Iris pigment epithelial cell (primary cell): ENCODE measurements at places on chromosomes 1 and 21.

DNA sequence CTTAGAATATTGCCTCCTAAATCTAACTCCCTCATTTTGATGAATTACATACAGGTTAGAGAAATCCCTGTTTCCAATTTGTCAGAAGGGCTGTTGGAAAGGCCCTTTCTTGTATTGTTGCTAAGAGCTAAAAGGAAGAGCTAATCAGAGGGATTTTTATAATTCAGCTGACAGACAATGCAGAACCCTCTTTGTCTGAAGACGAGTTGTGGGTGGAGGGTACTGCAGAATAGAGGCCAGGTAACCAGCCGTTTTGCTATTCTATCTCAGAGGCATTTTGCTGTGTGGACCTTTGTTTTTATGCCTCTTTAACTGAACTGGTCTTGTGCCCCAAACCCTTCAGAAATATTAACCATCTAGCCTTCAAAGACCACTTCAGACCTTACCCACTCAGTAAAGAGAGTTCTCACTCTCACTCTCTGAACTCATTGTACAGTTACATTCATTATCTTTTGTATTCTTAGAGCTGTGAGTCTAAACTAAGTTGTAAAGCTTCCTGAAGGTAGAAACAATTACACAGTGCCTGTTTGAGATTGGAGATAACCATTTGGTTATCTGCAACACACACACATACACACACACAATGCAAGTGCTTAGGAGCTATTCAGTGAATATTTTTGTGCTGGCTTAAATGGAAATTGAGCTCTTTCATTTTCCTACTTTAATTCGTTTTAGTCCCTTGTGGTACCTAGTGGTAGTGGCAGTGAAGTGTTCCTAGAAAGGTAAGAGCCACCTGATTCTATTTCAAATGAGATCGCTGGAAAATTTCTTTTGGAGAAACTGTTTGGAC, 19.7 kb downstream of the KPNA6 start:
- DNase-seq: no peak

DNA sequence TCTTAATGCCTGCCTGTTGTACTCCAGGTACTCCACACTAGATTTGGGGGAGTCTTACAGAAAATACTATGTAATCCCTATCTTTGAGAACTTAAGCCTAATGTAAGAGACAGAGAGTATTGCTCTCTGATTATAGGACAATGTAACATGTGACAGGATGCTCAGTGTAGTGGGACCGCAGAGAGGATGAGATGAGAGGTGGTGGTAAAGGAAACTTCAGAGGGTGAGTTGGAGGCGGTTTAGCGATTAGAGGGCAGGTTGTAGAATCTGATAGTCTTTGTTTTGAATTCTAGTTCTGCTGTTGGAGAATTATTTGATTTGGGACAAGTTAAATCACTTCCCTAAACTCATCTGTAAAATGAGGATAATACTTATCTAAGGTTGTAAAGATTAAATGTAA, 5.4 kb downstream of the SOAT1 start:
- DNase-seq: no peak

DNA sequence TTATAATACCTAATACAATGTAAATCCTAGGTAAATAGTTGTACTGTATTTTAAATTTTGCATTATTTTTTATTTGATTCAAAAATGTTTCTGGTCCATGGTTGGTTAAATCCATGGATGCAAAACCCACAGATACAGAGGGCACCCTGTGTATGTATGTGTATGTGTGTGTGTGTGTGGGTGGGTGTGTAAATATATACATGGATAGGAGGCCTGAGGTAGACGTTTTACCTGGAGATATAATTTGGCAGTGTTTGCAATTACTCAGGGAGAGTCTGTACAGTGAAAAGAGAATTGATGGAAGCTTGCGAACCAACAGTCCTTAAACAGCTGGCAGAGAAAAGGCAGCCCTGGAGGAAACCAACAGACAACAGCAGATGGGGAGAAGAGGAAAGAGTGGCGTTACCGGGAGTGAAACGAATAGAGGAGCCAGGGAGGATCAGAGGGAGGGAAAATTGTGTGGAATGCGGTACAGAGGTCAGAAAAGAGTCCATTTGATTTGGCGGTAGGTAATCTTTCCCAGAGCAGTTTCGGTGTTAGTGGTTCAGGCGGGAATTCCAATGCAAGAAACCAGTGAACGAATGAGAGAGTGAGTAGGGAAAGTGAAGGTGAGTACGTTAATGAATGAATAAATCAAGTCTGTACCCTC, 47.9 kb upstream of the NBL1 start:
- no peak for DNase-seq

GRCh38 chr1:201032408-201032807, 8.9 kb upstream of the KIF21B start:
- DNase-seq: no peak

GRCh38 chr1:62870148-62870547, 86.2 kb downstream of the ATG4C start:
- DNase-seq: peak; percentile 59

GRCh38 chr1:10050611-10051010, 17.9 kb downstream of the UBE4B start:
- DNase-seq: no peak

- no peak for DNase-seq
Observed at GRCh38 chr1:22651941-22652856, 837 bp upstream of the C1QB start.
